Stimulated activated CD8-positive, alpha-beta memory T cell treated with anti-CD3 and anti-CD28 coated beads, Interleukin-7, amount 100 ng/mL, for 1 hour (primary cell): ENCODE measurements at places on chromosomes 2 and 18.

DNA sequence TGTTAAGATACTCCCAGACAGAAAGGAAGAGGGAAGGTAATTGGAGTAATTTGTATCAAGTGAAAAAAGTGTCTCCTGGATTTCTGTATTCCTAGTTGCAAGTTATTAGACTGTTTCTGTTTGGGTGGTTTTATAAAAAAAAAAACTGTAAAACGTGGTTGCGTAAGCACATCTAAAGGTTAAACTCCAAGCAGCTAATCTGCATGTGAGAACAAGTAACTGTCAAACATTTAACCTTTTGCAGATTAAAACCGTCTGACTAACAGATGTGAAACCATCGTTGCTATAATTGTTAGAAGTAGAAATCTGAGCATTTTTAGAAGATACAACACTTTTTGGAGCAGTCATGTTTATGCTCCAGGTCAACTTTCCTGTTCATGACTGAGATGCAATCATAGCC is 72.3 kb downstream of the AFF3 start:
- no peak for DNase-seq

DNA sequence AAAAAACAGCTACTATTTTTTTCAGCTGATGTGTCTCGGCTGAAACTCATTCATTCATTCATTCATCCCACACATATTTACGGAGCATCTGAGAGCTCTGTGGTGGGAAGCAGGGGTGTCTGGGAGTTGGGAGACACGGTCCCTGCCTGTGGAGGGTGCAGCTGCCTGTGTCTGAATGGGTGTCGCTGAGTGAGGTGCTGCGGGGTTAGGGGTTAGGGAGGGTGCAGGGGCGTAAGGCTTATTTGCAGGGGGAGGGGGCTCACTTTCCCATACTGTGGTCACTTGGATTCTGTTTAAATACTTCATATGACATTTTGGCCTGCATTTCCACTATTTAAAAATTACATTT is 89.4 kb upstream of the ASB18 start:
- no peak for DNase-seq

DNA sequence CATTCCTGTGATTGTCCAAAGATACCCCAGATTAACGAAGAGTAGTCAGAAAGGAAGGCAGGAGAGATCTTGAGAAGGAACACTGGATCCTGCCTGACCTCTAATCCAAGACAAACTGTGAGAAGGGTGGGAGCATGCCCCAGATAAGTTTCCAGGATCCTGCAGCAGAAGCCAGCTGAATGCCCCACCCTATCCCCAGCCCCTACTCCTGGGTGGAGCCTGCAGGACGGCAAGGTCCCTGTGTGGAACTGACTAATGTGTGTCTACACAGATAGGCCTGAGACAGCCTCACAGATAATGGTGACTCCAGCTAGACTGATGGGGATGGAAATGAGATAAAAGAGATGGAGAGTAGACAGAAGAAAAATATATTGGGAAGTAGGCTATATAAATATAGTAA is 174.3 kb downstream of the PDE1A start:
- DNase-seq, result no peak

GRCh38 chr2:46865181-46865970 is 50.2 kb downstream of the MCFD2 start:
- no peak for DNase-seq

DNA sequence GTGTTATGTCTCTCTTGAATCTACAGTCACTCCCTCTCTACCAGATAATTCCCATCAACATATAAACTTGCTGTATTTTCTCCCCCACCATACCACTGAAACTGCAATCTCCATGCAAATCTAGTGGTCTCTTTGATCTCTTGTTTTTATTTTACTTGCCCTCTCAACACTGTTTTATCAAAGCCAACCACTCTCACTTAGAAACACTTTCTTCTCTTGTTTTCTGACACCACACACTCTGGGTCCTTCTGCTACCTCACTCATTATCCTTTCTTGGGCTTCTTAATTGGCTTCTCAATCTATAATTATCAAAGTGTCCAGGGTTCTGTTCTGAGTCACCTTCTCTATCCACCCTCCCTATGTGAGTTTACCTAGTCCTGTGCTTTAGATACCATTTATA is 2.0 kb upstream of the MCFD2 start:
- no peak for DNase-seq

DNA sequence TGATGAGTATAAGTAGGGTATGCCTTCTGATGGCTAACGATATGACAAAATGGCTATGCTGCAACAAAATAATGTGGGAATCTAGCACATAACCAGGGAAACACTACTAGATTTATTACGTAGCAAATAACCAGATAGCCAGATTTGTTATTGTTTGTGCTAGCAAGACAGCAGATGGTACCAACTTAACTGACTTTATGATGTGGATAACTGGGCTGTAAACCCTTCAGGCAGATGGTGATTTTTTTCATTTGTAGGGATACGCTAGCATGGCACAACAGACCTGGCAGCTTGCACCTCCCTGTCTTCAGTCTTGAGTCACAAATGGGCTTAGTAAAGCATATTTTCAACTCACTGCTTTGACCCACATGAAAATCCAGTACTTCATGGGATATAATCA is 48.7 kb downstream of the PRELID3A start:
- no peak for DNase-seq

- no peak for DNase-seq
These were observed 3.2 kb downstream of the KCTD18 start for GRCh38 chr2:200506679-200507078.
